ENCODE measurements at places on chromosomes 5 and 9.
A peak's percentile ranks its signal among the peaks of the same experiment; 100 is the strongest.

DNA sequence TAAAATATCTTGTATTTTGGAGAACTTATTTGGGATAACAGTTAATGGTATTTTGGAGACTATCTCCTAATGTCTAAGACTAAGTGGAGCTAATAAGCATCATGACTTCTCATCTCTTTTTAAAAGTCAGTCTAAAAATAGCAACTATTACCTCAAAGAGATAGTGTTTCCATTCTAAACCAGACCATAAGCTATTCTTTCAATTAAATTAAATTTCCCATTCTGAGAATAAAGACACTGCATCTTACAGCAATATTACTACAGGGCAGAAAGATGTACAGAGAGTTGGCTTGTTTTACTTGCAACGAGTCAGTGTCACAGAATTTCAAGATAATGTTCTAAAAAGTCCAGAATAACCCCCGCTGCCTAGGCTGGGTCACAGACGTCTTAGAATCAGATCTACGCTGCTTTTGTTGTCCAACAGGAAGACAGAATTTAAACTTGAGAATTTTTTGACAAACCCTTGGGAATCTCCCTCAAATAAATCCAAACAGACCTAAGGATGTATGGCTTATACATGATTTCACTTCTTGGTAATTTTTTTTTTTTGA lies 98.9 kb downstream of the USP20 start:
- DNase-seq: no peak

GRCh38 chr5:124614105-124614504 lies 132.3 kb downstream of the ZNF608 start:
- no peak for DNase-seq

DNA sequence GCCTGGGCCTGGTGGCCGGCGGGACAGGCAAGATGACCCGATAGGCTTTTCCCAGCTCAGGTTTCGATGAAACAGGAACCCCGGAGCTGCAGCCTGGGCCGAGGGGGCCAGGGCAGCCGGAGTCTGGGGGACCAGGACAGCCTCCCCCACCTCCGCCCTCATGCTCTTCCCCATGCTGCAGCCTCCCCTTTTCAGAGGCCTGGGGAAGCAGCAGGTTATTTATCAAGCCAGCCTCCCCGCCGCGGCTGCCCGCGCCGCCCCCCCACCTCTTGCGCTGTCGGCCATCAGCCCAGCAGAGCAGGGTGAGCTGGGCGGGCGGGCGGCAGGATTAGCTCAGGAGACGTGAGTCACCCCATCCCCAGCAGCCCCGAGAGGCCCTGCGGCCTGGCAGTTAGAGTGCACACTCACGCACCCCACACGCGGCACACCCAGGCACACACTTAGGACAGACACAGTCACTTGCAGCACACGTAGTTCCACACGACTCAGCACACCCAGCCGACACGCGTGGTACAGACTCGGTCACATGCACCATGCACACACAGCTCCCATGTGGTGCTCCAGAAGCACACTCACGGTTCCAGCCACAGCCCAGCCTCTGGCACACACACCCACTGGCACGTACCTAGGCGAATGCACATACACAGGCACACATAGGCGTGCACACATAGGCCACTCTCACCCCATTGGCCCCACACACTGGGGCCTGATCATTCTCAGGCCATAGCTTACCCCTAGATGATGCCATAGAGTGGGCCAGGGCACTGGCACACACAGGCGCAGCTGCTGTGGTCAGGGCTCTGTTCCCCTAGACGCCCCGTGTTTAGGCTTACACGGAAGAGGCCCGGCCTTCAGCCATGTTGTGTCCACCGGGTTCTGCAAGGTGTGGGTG lies 13.0 kb downstream of the CXXC5 start:
- DNase-seq: peak; percentile 86

DNA sequence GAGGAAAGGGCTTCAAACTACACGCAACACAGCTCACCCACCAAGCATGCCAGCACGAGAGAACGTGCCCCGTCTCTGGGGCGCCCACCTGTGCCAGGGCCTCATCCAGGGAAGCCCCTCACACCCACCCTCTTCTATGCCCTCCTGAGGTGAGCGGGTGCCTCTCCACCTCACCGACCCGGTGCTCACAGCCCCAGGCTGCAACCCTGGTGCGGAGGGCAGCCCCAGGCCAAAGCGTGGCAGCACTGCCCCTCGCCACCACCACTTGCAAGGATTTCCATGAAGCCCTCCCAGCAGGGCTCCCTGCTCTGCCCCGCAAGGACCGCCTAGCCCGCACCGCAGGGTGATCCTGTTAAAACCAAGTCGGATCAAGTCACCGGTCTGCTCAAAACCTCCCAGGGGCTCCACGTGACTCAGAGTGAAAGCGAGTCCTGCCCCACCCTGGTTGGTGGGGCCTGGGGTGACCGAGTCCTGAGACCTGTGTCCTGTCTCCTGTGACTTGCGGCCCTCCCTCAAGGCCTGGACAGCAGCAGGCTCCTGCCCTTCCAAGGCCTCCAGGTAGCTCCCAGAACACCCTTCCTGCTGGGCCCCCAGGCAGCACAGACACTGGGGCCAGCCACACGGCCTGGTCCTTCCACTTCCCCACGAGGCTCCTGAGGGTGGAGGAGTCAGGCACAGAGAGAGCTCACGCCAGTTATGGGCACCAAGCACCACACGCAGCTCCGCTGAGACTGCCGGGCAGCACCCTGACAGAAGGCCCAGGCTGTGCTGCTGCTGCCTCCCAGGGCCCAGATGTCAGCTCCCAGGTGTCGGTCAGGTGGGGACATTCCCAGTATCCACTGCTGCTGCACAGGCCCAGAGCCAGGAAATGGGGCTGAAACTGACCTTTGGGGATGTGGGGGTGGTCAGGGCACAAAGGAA lies 12.7 kb downstream of the BRD3 start:
- DNase-seq: peak; percentile 55

GRCh38 chr9:123335193-123335985 lies 20.6 kb upstream of the CRB2 start:
- DNase-seq: no peak

DNA sequence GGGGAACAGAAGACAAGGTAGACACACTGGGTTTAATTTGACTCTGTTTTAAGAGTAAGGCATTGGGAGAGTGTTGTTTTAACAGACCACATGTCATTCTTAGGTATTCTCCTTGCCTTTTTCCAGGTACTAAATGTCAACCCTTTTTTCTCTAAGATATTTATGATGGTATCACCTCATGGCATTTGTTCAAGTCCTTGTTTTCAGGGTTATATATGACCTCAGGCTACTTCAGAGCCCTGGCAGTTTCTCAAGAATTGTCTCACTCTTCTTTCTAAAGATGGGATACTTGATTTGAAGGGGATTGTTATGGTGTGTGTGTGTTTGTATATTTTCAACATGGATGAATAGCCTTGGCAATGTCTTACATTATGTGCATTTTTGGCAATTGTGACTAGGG lies 131.1 kb upstream of the ACTBL2 start:
- DNase-seq: no peak

DNA sequence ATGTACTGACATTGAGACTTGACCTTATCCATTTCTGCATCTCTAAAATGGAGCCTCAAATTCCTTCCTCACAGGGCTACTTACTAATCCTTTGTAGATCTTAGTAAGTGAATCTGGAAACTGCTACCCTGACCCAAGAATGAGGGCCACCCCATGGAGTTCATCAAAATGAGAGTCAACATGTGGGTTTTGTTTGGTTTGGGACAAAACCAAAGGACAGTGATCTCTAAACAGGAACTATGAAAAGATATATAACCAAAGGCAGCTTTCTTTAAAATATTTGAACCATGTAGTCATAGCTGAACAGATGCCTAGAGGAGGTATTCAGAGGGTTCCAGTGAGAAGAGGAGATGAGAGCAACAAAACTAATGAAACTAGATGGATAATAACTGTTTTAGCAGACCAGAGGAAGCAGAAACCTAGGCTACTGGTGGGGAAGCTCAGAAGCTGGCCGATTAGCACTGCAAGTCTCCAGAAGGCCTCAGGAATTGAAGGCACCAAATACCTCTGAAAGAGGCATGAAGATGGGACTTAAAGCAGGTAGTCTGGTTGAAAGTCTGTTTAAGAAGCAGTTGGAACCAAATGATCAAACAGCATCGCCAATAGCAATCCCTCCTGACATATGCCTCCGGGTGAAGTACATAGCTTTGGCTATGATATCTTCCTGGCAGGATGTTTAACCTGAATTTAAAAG lies 45.8 kb downstream of the THOC3 start:
- no peak for DNase-seq

GRCh38 chr9:93929231-93929630 lies 25.9 kb downstream of the BARX1 start:
- no peak for DNase-seq
